ENCODE measurements at places on chromosomes 7 and 10.

- no peak for DNase-seq
Observed at GRCh38 chr10:114404171-114405010, at the start of gene AFAP1L2. TSS of gene AFAP1L2 (minus strand) at chr10:114404502. CDS start at chr10:114404455, 47 bp downstream.

DNA sequence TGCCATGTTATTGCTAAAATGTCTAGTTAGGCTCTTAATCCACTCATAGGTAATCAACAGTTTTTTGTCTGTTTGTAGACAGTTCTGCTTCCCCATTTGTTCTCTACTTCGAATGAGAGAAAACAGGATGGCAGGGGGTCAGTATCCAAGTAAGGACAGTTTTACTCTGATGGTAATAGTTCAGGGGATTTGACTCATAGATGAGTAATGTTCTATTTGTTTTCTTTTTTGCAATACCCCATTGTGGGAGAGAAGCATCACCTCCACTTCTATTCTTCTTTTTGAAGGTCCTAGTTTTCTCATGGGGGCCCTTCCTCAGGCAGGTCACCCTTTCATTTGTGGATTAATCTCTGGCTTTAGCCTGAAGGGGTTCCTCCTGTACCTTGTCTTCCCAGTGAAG, 13.9 kb downstream of the PCLO start:
- DNase-seq, result no peak

GRCh38 chr10:26697163-26697921, at the start of gene PDSS1:
TSS of gene PDSS1 (plus strand) at chr10:26697701. CDS start at chr10:26697712, 11 bp downstream.
- peak; percentile 88 for DNase-seq

GRCh38 chr10:13993169-13993568, 337.6 kb downstream of the FRMD4A start:
- no peak for DNase-seq

- no peak for DNase-seq
Observed at GRCh38 chr7:122166275-122166674, 22.2 kb upstream of the AASS start.

DNA sequence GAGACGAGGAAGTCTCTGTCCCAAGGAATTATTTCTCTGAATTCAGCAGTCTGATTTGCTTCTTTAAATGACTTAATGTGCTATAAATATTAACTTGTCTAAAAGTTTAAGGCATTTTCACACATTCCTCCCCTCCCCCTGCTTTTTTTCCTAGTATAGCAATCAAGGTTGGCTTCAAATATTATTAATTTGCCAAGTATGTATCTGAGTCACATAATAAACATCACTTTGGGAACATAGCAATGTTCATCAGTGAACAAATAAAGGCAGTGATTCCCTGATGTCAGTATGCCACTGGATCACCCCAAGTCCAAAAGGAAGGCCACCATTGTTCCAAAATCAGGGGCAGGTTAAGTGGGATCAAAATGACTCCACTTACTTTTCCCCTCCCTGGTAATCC, 40.5 kb downstream of the PDE6C start:
- DNase-seq, result no peak

DNA sequence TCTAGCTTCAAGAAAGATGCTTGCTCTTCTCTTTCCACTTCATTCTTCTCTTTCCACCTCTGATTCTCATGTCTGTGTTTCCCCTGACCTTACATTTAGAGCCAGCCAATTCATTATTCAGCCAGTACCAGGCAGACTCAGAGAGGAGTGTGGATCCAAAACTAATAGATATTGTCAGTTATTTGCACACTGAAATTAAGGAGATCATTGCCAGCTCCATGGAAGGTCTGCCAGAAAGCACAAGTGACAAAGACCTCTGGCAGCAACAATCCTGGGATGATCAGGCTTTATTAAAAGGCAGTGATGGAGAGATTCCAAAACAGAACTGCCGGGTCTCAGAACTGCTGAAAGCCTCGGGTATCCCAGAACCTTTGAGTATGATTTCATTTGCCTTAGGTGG, 749.4 kb downstream of the XPNPEP1 start:
- no peak for DNase-seq

- no peak for DNase-seq
Observed at GRCh38 chr10:132270721-132271457, 36.9 kb downstream of the STK32C start.

GRCh38 chr7:140926021-140926817, 1.5 kb upstream of the BRAF start:
- no peak for DNase-seq

GRCh38 chr10:82887488-82887887, 1012.5 kb downstream of the NRG3 start:
- DNase-seq, result no peak

DNA sequence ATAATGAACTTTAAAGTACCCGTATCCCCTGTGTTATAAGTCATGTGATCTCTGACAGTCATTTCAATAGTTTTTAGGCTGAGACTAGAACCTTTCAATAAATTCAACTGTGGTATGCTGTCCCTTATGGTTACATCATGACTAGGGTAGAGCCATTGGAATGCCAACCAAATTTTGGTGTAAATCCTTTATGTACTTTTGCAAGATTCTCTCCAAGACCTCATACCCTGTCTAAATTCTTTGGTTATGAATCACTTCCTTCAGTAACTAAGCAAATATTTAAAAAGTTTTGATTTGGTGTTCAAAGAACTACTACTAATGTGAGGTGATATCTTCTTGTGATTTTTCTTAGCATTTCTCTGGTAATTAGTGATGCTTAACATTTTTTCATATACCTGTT, 20.8 kb upstream of the OR6B1 start:
- DNase-seq, result no peak

GRCh38 chr7:93442478-93443224, 131.9 kb downstream of the CALCR start:
- DNase-seq, result peak; percentile 49

DNA sequence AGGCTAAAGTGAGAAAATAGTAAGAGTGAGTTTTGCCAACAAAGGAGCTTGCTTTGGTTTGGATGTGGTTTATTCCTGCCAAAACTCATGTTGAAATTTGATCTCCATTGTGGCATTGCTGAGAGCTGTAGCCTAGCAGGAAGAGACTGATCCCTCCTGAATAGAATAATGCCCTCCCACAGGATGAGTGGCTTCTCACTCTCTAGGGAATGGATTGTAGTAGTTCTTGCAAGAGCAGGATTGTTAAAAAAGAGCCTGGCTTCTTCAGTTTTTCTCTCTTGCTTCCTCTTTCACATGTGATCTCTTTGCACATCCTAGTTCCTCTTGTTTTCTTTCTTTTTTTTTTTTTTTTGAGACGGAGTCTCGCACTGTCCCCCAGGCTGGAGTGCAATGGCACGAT, 34.4 kb downstream of the ASAH2 start:
- DNase-seq, result peak; percentile 74

GRCh38 chr7:94049615-94050014, 45.5 kb upstream of the BET1 start:
- DNase-seq, result no peak

- peak; percentile 94 for DNase-seq
Observed at GRCh38 chr10:4053940-4054339, 268.9 kb upstream of the KLF6 start.

DNA sequence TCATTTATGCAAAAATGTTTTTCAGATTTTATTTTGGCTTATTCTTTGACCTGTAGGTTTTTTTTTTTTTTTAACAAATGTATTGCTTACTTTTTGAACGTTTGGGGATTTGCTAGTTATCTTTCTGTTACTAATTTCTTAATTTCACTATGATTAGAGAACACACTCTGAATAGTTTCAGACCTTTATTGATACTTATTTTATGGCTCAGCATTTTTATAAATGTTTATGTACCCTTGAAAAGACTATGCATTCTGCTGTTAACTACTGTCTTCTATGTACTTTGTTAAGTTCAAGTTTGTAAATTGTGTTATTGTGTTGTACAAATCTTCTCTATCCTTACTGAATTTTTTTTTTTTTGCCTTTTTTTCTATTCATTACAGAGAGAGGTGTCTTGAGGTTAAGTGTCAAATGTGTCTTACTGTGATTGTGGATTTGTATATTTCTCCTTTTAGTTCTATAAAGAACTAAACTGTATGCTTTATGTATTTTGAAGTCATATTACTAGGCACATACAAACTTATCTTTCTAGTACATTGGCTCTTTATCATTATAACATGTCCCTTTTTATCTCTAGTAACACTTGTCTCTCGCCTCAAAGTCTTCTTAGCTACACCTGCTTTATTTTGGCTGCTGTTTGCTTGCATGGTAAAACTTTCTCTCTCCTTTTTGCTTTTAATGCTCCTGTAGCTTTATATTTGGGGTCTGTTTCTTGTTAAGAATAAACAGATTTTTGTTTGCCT, 8.1 kb downstream of the MKLN1 start:
- DNase-seq, result no peak

- no peak for DNase-seq
Observed at GRCh38 chr7:16967300-16967811, 85.6 kb upstream of the AGR3 start.

- no peak for DNase-seq
Observed at GRCh38 chr10:8874268-8874667, 819.8 kb downstream of the GATA3 start.

GRCh38 chr7:134809616-134810015, 30.2 kb downstream of the CALD1 start:
- DNase-seq, result no peak

DNA sequence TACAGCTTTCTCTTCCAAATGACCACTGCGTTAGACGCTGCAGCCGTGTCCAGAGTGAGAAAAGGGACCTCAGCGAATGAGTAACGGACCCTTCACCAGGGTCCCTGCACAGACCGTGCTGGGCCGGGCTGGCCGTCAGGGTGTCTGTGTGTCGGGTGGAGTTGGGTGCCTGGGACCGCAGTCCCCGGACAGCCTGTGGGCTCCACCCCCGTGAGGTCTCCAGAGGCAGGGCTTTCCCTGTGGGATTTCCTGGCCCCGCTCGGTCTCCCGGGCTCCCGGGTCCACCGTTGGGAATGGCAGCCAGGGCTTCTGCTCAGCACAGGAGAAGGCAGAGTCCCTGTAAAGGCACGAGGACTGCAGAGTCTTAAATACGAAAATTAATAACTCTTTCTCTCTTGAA, 509.7 kb downstream of the TCERG1L start:
- DNase-seq, result no peak

DNA sequence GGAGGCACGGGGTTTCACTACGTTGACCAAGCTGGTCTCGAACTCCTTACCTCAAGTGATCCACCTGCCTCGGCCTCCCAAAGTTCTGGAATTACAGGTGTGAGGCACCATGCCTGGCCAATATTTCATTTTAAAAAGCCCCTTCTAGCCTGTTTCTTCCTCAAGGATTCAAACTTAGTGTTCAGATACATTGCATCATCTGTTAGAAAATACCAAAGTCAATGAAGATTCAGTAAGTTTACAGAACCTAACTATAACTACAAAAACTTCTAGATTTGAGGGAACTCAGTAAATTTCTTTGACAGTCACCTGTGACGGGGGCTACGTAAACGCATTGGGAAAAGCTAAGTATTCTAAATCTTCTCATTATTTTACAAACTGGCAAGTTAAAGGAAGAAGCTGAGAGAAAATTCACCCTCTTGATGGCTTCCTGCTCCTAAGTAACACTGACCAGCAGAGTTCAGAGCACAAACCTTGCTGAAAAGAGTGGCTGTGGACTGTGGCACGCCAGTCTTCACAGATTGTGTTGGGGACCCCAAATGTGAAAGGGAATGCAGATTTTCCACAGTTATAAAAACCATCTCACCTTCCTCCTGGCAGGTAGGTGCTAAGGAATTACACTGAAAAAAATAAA, 162.2 kb downstream of the PKD1L1 start:
- DNase-seq, result no peak

DNA sequence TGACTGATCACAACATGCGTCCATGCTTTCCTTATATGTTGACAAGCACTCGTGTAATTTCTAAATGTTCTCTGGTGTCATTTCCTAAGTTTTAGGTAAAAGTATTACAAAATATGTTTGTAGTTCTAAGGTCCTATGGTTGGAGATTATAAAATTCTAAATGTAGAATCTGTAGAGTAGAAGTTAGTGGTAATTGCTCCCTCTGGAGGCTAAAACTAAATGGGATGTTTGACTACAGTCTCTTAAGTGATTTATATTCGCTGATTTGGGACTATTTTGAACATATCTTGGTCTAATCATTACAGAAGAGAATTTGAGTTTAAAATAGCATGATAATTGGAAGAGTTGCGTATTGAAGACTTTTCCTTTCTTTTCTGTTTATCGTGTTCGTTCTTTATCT, 74.1 kb downstream of the ZMYND11 start:
- peak; percentile 65 for DNase-seq

GRCh38 chr7:100127866-100128636, 1.3 kb downstream of the MBLAC1 start:
- DNase-seq, result peak; percentile 41

All from Kasumi-1 (cell line).